MM.1S (cell line): ENCODE measurements at places on chromosomes 7 and 10.

GRCh38 chr10:96502561-96503282 lies 11.0 kb downstream of the TLL2 start:
- no peak for DNase-seq

DNA sequence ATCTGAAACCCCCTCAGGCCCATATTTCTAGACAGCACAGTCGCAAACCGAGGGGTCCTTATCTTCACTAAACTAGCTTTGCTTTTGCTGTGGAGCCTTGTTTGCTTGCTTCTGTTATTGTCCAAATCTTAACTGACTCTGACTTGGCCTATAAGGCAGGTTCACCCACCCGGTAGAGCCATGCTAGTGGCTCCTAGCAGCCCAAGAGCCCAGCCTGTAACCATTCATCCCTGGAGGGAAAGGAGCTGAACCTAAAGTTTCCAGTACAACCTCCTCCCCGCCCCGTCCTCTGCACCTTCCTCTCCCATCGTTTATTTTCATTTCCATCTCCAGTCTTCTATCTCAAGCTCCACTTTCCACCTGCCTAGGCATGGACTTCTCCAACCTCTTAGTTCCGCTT lies 345.7 kb downstream of the PTPRN2 start:
- no peak for DNase-seq

GRCh38 chr10:4460267-4460666 lies 365.7 kb upstream of the AKR1E2 start:
- DNase-seq, result no peak

DNA sequence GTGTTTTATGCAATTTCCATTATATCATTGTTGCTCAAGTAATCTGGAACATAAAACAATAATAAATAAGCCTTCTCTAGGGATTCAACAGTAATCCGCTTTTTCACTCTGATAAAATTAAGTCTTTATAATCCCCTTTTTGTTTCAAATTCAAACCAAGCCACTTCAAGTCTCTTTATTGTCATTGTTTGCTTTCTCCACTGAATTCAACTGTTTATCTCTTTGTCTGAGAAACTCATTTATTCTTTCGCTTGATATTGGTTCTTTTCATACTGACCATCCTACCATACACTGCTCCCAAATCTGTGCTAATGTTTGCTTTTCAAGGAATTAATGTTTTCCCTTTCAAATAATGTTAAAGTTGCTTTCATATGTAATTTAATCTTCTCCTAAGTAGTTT lies 550.4 kb upstream of the PCDH15 start:
- no peak for DNase-seq

- no peak for DNase-seq
Observed at GRCh38 chr7:39507866-39508551, 58.2 kb upstream of the YAE1 start.

GRCh38 chr10:76675951-76676587 lies 961.5 kb downstream of the KCNMA1 start:
- DNase-seq, result no peak
